ENCODE measurements at places on chromosomes 6 and 20.

- DNase-seq: no peak
Observed at GRCh38 chr6:49506569-49507111, 6.9 kb downstream of the GLYATL3 start.

DNA sequence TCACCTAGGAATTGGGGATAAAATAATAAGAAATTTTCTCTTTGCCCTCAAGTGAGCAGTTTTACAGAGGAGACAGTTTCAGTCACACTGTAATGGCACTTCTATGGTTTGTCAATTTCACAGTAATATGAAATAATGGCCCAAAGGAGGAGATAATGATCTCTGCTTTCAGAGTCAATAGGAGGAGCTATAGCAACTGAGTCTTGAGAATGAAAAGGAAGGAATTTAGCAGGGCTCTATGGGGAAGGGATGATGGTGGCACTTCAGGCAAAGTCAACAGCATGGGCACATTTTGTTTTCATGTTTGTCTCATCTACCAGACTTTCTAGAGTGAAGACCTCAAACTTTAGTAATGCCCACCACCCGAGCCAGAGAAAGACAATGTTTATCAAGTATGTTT lies 138.3 kb upstream of the HMGN3 start:
- no peak for DNase-seq

- DNase-seq: peak; percentile 35
Observed at GRCh38 chr6:35611240-35611639, 77.5 kb downstream of the FKBP5 start.

GRCh38 chr6:165617528-165617927 lies 45.5 kb downstream of the PDE10A start:
- DNase-seq: no peak

GRCh38 chr6:158900663-158901312 lies 81.6 kb upstream of the EZR start:
- DNase-seq: no peak

GRCh38 chr20:19624221-19624965 lies 133.7 kb upstream of the RIN2 start:
- no peak for DNase-seq

GRCh38 chr6:167501831-167502385 lies 177.0 kb downstream of the TTLL2 start:
- DNase-seq: no peak

- DNase-seq: no peak
Observed at GRCh38 chr20:44111712-44112335, 75.2 kb downstream of the JPH2 start.

GRCh38 chr6:53529324-53530036 lies 15.4 kb downstream of the GCLC start:
- no peak for DNase-seq

GRCh38 chr6:141988954-141989705 lies 143.6 kb upstream of the GJE1 start:
- peak; percentile 14 for DNase-seq

GRCh38 chr20:52905241-52905994 lies 66.7 kb upstream of the TSHZ2 start:
- DNase-seq: no peak

- no peak for DNase-seq
Observed at GRCh38 chr6:108850669-108851465, 2.6 kb downstream of the ARMC2 start.

DNA sequence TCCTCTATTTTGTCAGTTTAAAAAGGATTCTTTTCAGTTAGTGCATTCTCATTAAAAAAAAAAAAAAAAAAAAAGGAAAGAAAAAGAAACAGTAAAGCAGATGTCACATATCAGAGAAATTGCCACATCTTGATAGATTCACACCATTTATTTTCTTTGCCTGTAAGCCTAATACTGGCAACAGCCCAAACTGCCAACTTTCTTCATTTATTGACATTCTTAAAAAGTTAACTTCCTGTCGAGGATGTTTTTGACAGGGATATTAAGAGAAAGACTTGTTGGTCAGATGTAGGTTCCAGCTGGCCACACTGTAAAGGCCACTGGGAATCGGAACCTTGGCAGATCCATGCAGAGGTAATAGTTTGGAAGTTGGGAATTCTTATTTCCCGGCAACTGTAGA lies 332.6 kb downstream of the NRN1 start:
- DNase-seq: no peak

DNA sequence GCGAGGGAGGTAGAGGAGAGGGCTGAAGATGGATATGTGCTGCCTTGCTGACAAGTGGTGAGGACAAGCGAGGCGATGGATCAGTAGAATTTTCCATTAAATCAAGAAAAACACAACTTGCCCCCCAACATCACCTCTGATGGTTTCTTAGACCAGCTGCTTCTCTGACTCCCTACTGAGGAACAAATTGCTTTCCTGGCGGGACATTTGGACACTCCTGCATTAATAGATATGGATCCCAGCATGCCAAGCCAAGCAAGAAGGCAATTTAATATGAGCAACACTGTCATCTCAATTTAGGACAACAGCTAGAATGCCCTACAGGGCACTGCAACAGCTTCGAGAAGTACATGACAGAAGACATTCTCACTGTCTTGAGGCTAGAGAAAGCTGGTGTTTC lies 248.4 kb upstream of the AGPAT4 start:
- no peak for DNase-seq

DNA sequence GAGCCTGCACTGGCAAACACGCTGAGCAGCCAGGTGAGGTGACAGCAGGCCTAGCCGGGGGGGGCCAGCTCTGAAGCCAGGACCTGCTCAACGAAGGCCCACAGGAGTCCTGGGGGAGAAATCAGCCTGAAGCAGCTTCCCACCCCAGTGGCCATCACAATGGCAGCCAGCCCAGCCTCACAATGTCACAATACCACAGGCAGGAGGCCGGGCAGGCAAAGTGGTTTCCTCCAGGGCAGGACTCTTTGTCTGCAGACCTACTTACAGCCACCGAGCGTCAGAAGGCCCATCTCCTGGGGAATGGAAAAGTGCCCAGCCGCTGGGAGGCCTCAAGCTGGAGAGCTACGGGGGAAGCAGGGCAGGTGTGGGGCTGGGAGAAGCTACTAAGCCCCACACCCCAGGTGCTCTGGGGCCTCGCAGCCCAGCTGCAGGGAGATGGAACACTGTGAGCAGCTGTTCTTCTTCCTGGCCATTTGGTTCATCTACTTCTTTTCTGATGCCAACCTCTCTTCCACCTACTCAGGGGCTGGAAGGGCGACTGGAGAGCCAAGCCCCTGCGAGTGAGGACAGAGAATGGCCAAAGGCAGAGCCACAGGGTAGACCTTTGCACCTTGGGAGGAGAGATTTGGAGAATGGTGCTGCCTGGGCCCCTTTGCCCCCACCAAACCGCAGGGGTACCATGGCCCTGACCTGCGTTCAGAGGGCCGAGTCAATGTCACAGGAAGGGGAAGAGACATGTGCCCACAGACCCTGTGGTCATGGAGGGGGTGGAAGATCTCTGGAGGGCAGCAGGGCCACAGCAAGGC lies 22.3 kb upstream of the AVP start:
- no peak for DNase-seq

GRCh38 chr6:11851387-11851786 lies 72.8 kb upstream of the ADTRP start:
- DNase-seq: no peak

DNA sequence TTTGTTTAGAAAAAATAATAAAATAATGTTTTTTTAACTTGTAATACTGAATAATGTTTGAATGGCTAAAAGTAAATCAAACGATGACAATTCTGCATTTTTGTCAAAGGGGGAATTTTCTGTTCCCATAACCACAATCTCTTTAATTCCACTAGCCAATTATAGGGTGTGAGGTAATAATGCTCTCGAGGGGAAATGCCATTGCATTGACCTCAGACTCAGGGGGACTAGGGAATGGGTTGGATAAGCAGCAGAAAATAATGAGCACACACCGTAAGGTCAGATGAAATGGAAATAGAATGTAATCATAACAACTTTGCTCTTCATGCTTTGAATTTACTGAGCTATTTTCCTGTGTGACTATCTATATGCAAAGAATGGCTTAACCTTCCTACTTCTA lies 584.7 kb downstream of the RFPL4B start:
- no peak for DNase-seq

- DNase-seq: no peak
Observed at GRCh38 chr6:1767481-1768246, 157.9 kb downstream of the FOXC1 start.

DNA sequence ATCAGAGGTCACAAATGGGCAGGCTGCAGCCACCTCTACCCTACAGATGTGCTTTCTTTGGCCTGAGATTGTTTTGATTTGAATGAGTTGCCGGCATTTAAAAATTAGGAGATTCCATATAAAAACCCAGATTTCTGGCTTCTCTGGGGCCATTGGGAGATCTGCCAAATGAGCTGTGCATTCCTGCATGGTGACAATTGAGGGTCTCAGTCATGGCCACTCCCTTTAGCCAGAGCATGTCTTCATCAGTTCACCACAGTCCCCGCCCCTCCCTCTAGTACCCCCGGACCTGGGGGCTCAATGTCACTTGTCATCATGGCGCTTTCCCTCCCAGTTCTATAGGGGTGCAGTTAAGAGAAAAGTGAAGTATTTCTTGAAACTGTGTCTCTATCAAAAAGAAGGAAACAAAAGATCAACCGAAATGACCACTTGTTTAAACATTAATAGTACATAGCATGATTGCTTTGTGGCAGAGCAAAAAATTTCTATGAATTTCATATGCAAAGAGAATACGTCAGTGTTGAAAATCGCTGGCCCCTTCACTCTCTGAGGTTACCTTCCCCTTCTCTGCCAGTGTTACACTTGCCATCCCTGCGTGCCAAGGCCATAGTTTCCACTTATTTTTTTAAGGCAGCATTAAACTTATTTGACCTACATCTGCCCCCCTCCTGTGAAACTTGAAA lies 21.1 kb downstream of the EYA2 start:
- DNase-seq: no peak

GRCh38 chr6:90730151-90730673 lies 143.3 kb upstream of the MAP3K7 start:
- no peak for DNase-seq

DNA sequence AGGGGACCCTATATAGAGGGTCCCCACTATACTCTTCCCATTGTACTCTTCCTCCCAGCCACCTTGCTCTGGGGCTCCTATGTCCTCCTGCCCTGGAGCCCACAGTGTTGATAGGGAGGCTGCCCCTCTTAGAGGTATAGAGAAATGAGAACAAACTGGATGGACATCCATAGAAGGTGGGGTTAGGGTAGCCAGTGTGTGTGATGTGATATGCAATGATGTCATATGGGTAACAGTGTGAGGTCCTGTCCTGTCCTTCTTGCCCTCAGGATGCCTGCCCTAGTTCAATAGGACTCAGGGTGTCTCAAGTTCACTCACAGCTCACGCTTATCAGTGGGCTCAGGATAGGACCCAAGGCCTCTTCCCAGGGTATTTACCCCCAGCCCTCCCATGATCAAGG lies 435 bp downstream of the PTCRA start:
- no peak for DNase-seq

DNA sequence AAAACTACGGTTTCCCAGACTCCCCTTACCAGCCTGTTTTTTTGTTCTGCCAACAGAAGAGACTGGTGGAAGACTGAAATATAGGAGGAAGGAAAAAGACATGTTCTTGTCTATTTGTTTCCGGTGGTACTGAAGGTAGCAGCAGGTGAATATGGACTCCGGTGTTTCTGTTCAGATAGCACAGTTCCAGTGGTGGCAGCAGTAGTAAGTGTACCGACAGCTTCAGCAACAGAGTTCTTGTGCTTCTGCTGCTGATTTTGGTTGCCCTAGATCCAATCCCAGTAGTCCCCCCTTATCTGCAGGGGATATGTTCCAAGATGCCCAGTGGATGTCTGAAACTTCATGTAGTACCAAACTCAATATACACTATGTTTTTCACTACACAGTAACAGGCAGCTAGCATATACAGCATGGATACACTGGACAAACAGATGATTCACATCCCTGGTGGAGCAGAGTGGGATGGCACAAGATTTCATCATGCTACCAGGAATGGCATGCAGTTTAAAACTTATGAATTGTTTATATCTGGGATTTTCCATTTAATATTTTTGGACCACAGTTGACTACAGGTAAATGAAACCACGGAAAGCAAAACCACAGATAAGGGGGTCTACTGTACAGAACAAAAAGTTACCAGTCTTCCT lies 301.8 kb downstream of the BTBD9 start:
- DNase-seq: no peak

- DNase-seq: peak; percentile 51
Observed at GRCh38 chr6:20212392-20213111, at the start of gene MBOAT1. Gene MBOAT1, minus strand, starts transcription at chr6:20212469. Its CDS starts 235 bp downstream, at chr6:20212234.

- DNase-seq: no peak
Observed at GRCh38 chr20:62924442-62925075, 1.7 kb downstream of the DIDO1 start.

GRCh38 chr20:58923117-58923712 lies 57.8 kb upstream of the NELFCD start:
- no peak for DNase-seq

DNA sequence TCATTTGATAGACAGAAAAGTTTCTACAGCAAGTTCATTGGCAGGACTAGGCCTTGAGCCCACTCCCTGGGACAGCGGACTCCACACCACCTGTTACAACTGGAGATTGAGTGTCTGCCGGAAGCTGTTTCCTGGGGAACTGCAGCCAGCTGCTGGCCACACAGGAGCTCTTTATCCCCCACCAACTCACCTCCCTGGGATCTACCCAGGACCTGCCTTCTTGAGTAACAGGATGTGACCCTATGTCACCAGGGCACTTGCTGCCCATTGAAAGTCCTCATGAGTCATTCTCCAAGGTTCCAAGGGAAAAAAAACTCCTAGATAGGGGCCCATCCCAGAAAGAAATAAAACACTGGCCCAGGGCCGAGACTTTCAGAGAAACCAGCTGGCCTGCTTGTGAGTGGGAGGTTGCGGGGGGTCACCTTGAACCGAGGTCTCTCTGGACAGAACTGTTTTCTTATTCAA lies 37.4 kb upstream of the SLC9A8 start:
- DNase-seq: no peak

DNA sequence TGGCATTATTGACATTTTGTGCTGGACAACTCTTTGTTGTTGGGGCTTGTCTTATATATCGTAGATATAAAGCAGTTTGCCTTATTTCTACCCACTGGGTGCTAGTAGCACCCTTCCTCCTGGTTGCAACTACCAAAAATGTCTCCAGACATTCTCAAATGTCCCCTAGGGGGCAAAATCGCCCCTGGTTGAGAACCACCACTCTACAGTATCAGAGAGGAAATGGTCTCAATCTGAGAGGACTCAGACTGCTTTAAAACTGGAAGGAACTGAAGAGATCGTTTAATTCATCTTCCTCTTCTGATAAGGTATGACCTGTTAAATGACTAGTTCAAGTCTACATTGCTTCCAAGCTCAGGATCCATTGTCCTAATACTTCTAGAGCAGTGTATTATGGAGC lies 14.9 kb downstream of the SH3BGRL2 start:
- DNase-seq: no peak

DNA sequence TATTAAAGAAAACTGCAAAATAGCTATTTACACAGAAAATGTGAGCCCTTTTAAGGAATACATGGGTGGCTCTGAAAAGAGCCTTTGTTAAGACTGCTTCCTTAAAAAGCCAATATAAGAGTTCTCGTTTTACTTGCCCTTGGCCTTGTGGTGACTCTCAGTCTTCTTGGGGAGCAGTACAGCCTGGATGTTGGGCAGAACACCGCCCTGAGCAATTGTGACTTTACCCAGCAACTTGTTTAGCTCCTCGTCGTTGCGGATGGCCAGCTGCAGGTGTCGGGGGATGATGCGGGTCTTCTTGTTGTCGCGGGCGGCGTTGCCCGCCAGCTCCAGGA lies 111.5 kb downstream of the HFE start:
- no peak for DNase-seq

GRCh38 chr6:155272353-155273232 lies 8.8 kb downstream of the CLDN20 start:
- DNase-seq: no peak
